ENCODE measurements at places on chromosomes 5 and 9. TPM values are rescaled to one million over a fixed set of nuclear protein-coding genes. Genes with fewer than 3 reads are reported as not detected.

CNTNAP3 gene
- not detected for total RNA-seq

ARHGEF28 gene
- not detected for total RNA-seq

MEGF10 gene
- total RNA-seq = not detected

LHX6 gene
- not detected for total RNA-seq

HK3 gene
- not detected for total RNA-seq
